ENCODE measurements at places on chromosomes 2 and 18.

GRCh38 chr2:31259075-31259474 lies 25.1 kb downstream of the EHD3 start:
- DNase-seq: no peak

DNA sequence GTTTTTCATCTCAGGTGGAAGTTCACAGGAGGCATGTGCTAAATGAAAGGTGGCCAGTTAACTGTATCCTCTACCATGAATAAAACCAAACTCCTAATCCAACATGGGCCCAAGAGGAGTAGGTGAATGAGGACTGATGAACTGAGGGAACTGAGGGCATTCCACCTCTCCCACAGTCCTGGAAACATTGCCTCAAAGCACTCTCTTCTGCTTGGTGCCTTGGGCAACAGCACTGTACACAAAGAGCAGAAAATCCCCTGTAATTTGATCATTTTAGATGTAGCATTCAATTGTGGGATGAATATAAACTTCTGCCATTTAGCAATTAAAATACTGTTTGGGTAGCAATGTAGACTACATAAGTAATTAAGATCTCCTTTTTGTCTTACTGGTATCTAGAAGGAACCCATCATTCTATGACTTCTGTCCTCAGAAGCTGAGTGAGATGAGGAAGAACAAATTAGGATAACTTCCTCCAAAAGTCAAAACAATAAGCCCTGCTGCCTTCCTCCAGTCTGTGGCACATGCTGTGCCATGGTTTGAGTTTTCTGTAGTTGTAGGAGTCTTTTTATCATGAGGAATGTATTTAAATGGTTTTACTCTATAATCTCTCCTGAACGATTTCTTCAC lies 86.7 kb upstream of the ZEB2 start:
- DNase-seq: no peak

- no peak for DNase-seq
Observed at GRCh38 chr2:60440767-60441163, 112.7 kb downstream of the BCL11A start.

DNA sequence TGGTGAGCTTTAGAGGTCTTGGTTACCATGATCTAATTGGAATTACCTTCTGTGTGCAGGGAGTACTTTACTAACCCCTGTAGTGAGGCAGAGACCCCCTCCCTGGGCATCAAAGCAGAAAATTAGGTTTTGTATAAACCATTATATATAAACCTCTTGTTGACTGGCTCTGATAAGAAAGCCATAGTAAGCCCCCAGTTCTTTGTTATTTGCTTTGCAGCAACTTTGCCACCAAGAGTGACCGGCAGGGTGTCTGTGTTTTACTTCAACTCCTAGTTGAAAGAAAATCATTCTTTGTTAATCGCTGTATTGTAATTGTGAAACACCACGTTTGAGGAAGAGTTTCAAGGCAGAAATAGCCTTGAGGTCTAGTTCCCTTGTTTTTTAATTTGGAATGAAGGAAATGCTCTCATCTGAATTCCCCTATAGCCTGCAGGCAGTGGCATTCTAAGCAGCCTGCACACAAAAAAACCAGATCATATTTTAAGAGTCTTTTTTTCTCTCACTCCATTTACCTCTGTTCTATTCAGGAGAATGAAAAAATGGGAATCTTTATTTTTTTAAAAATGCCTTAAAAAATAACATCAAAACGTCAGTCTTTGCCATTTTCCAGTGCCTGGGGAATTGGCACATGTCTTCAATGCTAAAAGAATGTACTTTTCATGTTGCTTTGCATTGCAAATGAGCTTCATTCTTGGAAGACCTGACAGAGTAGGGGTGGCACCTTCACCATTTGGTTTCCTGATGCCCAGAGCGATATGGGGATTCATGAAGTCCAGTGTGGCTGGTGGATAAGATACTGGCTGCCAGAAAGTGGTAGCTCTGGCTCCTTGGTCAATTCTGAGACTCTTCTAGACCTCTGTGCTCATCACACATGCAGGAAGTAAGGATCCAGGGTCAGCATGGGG lies 338.1 kb downstream of the SLC4A3 start:
- no peak for DNase-seq

DNA sequence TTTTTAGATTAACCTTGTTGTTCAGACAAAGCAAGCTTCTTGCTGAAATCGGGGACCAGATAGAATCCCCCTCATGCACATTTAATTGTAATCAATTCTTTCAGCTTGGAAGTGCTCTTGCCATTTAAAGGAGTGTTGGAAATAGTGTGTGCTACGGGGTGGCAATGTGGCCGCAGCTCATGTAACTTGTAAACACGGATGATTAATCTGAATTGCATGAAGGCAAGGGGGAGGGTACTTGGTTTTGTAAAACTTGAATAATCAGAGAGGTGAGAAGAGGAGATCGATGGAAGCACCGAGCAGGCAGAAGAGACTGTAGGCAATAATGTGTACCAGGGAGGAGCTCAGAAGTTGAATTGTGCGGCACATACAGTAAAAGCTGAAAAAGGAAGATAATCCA lies 273.5 kb downstream of the PTGR3 start:
- DNase-seq: no peak

- DNase-seq: no peak
Observed at GRCh38 chr2:135186054-135186453, 134.0 kb downstream of the RAB3GAP1 start.

GRCh38 chr2:154549869-154550268 lies 148.6 kb upstream of the KCNJ3 start:
- DNase-seq: no peak

DNA sequence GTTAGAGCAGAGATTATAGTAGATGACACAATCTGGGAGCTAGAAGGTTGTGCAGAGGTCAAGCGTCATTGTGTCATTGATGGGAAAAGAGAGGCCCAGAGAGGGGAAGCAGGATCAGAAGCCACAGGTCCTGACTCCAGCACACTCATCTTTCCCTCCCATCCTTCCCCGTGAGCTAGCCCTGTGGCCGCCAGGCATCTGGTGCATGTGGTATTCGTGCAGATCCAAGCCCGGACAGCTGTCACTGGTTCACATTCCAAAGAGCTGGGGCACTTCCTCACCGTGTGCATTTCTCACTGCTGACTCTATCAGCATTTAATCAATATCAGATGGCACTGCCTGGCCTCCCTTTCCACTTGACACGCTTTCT lies 94.1 kb upstream of the THOC1 start:
- peak; percentile 48 for DNase-seq

GRCh38 chr2:230520875-230521155 lies 104.8 kb downstream of the SP100 start:
- DNase-seq: no peak

GRCh38 chr2:62340994-62341484 lies 145.1 kb downstream of the B3GNT2 start:
- peak; percentile 32 for DNase-seq

DNA sequence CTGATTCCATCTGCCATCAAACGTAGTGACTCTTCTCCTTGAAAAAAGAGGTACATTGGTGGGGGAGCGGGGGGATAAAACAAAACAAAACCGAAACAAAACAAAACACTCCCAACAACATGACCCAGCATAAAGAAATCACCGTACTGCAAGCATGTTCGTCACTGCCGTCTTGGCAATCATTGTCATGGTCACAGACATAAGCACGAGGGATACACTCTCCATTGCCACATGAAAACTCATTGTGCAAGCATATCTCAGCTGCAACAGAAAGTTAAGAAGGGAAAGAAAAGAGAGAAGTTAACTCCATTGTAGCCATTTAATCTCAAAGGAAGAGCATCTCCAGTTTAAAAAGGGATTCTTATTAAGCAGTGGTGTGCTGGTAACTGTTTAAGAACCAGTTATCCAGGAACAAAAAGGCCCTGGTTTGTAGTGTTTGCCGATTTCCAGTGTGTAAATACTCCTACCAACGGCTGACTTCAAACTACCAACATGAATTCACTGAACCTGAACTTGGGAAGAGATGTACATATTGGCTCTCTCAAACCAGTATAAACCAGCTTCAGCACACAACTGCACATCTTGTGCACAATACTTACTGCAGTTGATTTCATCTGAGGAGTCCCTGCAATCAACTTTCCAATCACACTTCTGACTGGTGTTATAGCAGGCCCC lies 68.2 kb downstream of the LRP2 start:
- DNase-seq: no peak

- DNase-seq: no peak
Observed at GRCh38 chr2:231991664-231992063, 30.2 kb downstream of the DIS3L2 start.

DNA sequence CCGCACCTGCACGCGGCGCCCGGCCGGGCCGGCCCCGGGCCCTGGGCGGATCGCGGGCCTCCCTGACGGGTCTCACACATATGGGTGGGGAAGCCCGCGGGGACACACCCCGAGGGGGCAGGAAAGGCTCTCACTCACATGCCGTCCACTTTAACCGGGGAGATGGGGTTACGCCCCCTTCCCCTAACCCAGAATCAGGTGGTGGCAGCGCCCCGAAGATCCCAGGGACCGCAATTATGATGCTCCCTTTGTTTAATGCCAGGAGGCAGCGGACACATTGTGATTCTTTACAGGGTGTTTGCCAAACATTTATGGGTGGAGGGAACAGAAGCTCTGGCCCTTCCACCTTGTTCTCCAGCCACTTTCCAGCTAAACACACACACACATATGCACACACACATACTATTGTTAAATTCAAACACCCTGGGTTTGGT lies 424 bp upstream of the ANKRD44 start:
- DNase-seq: no peak

GRCh38 chr2:121239471-121239870 lies 45.5 kb downstream of the TFCP2L1 start:
- DNase-seq: no peak

- DNase-seq: no peak
Observed at GRCh38 chr2:61714210-61714609, 139.7 kb downstream of the FAM161A start.

DNA sequence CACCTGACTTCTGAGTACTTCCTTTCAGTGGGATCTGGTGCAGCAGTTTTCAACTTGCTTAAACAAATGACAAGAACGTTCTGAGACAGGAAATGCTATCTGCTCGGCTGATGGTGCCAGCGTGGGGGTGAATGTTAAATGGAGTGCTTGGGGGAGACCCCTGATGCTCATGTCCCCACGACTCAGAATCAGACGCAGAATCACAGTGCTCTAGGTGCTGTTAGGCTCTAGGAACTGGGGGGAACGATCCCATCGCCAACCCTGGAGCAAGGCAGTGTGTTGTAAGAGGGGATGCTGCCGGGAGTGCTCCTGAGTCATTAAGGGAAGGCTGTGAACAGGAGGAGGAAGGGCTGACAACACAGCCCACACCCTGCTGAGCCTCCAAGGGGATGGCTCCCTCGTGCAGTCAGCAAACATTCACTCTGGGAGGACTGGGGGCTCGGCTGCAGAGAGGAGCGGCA lies 34.1 kb upstream of the KCNF1 start:
- DNase-seq: no peak

- DNase-seq: no peak
Observed at GRCh38 chr2:195533771-195534642, 123.0 kb upstream of the SLC39A10 start.

GRCh38 chr2:233165543-233165894 lies 86.0 kb upstream of the ATG16L1 start:
- no peak for DNase-seq

- DNase-seq: no peak
Observed at GRCh38 chr2:27856386-27856785, 33.8 kb downstream of the RBKS start.

GRCh38 chr2:143030127-143030526 lies 99.1 kb upstream of the ARHGAP15 start:
- DNase-seq: no peak

DNA sequence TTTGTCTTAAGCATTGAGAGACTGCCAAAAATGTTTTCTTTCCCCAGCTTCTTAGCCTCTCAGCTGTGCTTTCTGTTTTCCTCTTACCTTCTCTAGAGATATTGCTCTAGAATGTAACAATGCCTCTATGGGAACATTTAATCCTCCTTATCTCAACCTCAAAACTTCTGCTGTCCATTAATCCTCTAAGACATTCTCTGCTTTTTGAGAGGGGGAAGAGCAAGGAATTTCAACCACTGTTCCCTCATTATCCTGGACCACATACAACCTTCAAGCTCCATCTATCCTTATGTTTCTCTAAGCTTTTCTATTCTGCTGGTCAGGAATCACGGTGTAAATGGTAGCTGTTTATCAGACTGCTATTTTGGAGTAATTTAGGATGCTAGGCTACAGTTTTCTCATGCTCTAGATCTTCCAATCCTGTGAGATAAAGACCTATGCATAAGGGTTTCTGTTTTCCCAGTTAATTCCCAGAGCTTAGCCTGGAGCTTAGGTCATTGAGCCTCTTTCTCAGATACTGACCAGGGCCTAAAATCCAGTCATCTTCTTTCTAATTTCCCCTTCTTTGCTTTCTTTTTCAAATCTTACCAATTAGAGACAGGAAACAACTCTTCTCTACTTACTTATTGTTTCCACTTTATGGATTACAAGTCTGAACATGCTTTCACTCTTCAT lies 282.0 kb downstream of the CALCRL start:
- no peak for DNase-seq

All from glutamatergic neuron (in vitro differentiated cells).